Bladder microvascular endothelial cell (primary cell): ENCODE measurements at places on chromosomes 5 and 9. TPM values are rescaled to one million over a fixed set of nuclear protein-coding genes. Genes with fewer than 3 reads are reported as not detected.

PRSS3 gene
- total RNA-seq = 2.3 and 3.9 TPM in 2 replicates

GABRG2 gene
- not detected in 2 replicates for total RNA-seq

PRLR gene
- total RNA-seq = not detected in 2 replicates

PCDH12 gene
- 22.0 and 35.0 TPM in 2 replicates for total RNA-seq

DMGDH gene
- total RNA-seq = 0.50 TPM in 1 of 2 replicates, not detected in the other

SV2C gene
- not detected in 2 replicates for total RNA-seq

LRRC19 gene
- not detected in 2 replicates for total RNA-seq

IFNB1 gene
- not detected in 2 replicates for total RNA-seq

INSL4 gene
- not detected in 2 replicates for total RNA-seq

SUSD3 gene
- total RNA-seq = 0.16 TPM in 1 of 2 replicates, not detected in the other

POU5F2 gene
- 0.49 and 1.9 TPM in 2 replicates for total RNA-seq

ZBED3 gene
- 0.65 and 2.0 TPM in 2 replicates for total RNA-seq

SLC6A19 gene
- not detected in 2 replicates for total RNA-seq

IL5 gene
- not detected in 2 replicates for total RNA-seq

SLC1A1 gene
- 4.7 and 5.1 TPM in 2 replicates for total RNA-seq

PCDHA1 gene
- 0.13 TPM in 1 of 2 replicates, not detected in the other for total RNA-seq

MYOT gene
- not detected in 2 replicates for total RNA-seq

TGFBR1 gene
- 10.7 and 23.7 TPM in 2 replicates for total RNA-seq

UBE2QL1 gene
- 0.19 TPM in 1 of 2 replicates, not detected in the other for total RNA-seq

FBXL7 gene
- total RNA-seq = 6.2 and 23.9 TPM in 2 replicates

CDX1 gene
- total RNA-seq = not detected in 2 replicates

FANCC gene
- 4.5 and 11.3 TPM in 2 replicates for total RNA-seq
